Ovary (tissue), 10 donors: ENCODE measurements at places on chromosomes 5 and 9.
A peak's percentile ranks its signal among the peaks of the same experiment; 100 is the strongest.

GRCh38 chr5:79924936-79925893, 65.8 kb downstream of the MTX3 start:
- H3K27ac ChIP-seq = no peak overlapping the region
- no peaks in the 10 kb centered on the region for H3K27me3 ChIP-seq
- DNase-seq = no peak
- H3K4me3 ChIP-seq = no peak overlapping the region
- H3K4me1 ChIP-seq = no peaks in the 10 kb centered on the region
- H3K36me3 ChIP-seq = no peaks in the 10 kb centered on the region

- no peak overlapping the region for H3K4me3 ChIP-seq
- DNase-seq = no peak
- H3K27ac ChIP-seq = no peak overlapping the region
- no peaks in the 10 kb centered on the region for H3K36me3 ChIP-seq
- no peaks in the 10 kb centered on the region for H3K4me1 ChIP-seq
Observed at GRCh38 chr5:160961761-160962160, 109.8 kb upstream of the ATP10B start.

GRCh38 chr9:13332571-13332970, 53.1 kb upstream of the MPDZ start:
- no peaks in the 10 kb centered on the region for H3K36me3 ChIP-seq
- no peak overlapping the region for H3K4me3 ChIP-seq
- H3K27ac ChIP-seq = no peak overlapping the region
- no peak for DNase-seq
- no peaks in the 10 kb centered on the region for H3K4me1 ChIP-seq

DNA sequence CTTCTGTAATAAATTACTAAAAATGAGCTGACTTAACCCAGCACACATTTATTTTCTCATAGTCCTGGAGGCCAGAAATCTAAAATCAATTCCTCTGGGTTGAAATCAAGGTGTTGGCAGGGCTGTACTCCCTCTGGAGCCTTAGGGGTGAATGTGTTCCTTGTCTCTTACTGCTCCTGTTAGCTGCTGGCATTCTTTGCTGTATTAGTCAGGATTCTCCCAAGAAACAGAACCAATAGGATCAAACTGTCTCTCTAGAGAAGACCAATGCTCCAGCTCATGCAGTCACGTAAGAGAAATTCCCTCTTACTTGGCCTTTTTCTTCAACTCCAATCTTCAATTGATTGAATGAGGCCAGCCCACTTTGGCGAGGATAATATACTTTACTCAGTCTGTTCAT, 15.3 kb upstream of the CD180 start:
- H3K27me3 ChIP-seq = no peaks in the 10 kb centered on the region
- peaks cover 4% of the 10 kb centered on the region for H3K4me1 ChIP-seq
- no peak for DNase-seq

DNA sequence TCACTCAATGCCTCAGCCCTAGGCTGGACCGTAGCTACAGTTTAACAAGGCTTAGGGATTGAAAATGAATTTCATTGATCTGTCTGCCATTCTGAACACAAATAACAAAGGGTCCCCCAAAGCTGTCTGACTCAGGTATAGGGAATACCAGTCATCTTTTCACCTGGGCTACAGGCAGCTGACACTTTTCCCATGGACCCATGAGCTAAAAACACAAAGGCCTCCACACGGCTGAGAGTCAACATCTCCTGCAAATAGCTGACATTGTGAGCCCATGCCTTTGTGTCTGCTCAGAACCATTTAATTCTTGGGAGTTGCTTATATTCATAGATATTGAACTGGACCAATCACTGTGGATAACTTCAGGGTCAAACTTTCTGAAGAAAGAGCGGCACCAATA, 121.1 kb upstream of the SLIT3 start:
- DNase-seq = no peak
- no peaks in the 10 kb centered on the region for H3K27me3 ChIP-seq
- H3K36me3 ChIP-seq = no peaks in the 10 kb centered on the region
- no peak overlapping the region for H3K27ac ChIP-seq
- H3K4me1 ChIP-seq = no peaks in the 10 kb centered on the region
- no peak overlapping the region for H3K4me3 ChIP-seq

DNA sequence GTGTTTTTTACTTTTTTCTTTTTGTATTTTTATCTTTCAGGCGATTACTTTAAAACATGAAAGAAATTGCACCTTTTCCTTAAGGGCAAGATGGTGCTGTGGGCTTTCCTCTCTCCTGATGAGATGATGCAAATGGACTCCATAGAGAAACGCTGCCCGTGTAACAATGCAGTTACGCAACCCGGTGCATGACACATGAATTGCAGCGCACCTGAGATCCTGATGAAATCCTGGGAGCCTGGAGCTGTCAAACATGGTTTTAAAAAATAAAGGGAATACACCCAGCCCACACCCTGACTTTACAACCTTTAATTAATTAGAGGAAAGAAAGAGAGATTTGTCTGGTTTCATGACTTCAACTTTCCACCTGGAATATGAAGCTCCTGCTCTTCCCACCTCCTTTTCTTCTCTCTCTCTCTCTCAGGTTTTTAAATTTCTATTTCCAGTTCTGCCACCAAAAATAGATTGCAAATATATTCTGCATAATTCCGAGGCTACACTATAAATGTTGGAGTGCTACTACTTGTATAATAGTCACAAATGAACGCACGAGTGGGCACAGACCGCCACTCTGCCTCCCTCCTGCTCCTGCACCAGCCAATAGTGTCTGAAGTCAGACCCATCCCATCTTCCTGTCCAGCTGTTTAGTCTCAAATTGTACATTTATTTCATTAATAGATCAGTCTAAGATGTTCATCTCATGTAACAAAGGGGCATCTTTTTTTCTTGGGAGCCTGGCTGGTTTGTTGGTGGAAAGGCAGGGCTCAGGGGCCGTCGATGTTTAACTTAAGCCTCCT, 179.1 kb downstream of the AUH start:
- H3K4me3 ChIP-seq = no peak overlapping the region
- H3K27me3 ChIP-seq = no peaks in the 10 kb centered on the region
- H3K36me3 ChIP-seq = no peaks in the 10 kb centered on the region
- H3K4me1 ChIP-seq = no peaks in the 10 kb centered on the region
- no peak for DNase-seq

DNA sequence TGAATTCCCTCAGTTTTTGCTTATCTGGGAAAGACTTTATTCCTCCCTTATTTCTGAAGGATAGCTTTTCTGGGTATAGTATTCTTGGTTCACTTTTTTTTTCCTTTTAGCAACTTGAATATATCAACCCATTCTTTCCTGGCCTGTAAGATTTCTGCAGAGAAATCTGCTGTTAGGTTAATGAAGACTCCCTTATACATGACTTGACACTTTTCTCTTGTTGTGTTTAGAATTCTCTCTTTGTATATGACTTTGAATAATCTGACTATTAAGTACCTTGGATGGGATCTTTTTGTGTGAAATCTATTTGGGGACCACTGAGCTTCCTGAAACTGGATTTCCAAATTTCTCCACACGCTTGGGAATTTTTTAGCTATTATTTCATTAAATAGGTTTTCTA, 55.0 kb upstream of the CDK5RAP2 start:
- no peak overlapping the region for H3K27ac ChIP-seq
- no peak for DNase-seq
- no peaks in the 10 kb centered on the region for H3K36me3 ChIP-seq
- no peak overlapping the region for H3K4me3 ChIP-seq
- no peaks in the 10 kb centered on the region for H3K4me1 ChIP-seq

GRCh38 chr9:79233542-79233941, 338.2 kb upstream of the TLE4 start:
- DNase-seq = no peak
- no peaks in the 10 kb centered on the region for H3K36me3 ChIP-seq
- no peaks in the 10 kb centered on the region for H3K4me1 ChIP-seq
- no peak overlapping the region for H3K4me3 ChIP-seq

GRCh38 chr9:71183251-71183650, 61.8 kb upstream of the TRPM3 start:
- no peak overlapping the region for H3K4me3 ChIP-seq
- DNase-seq = no peak
- H3K36me3 ChIP-seq = no peaks in the 10 kb centered on the region
- H3K27ac ChIP-seq = no peak overlapping the region
- no peaks in the 10 kb centered on the region for H3K4me1 ChIP-seq
- H3K27me3 ChIP-seq = no peaks in the 10 kb centered on the region

DNA sequence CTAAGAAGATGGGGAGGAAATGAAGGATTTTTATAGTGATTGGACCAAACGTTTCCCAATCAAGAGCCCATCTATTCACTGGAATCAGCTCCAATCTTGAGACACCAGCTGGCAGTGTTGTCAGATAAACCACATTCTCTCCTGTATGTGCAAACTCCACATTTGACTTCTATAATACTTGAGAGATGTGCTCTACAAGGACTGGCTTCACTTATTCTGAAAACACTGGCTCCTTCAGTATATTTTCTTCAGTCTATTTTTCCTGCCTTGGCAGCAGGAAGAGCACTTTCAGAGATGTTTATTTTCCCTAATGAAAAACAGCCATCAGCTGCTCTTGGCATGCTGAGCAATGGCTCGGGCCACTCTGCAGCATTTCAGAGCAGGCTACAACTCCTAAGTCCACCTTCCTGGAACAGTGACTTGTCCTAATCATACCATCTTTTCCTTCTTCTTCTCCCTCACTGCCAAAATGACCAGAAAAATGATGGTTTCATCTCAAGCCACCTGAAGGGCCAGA, 96.9 kb upstream of the FSTL4 start:
- no peak overlapping the region for H3K4me3 ChIP-seq
- no peak for DNase-seq
- H3K36me3 ChIP-seq = no peaks in the 10 kb centered on the region
- H3K27ac ChIP-seq = no peak overlapping the region
- H3K4me1 ChIP-seq = no peaks in the 10 kb centered on the region
- H3K27me3 ChIP-seq = no peaks in the 10 kb centered on the region

DNA sequence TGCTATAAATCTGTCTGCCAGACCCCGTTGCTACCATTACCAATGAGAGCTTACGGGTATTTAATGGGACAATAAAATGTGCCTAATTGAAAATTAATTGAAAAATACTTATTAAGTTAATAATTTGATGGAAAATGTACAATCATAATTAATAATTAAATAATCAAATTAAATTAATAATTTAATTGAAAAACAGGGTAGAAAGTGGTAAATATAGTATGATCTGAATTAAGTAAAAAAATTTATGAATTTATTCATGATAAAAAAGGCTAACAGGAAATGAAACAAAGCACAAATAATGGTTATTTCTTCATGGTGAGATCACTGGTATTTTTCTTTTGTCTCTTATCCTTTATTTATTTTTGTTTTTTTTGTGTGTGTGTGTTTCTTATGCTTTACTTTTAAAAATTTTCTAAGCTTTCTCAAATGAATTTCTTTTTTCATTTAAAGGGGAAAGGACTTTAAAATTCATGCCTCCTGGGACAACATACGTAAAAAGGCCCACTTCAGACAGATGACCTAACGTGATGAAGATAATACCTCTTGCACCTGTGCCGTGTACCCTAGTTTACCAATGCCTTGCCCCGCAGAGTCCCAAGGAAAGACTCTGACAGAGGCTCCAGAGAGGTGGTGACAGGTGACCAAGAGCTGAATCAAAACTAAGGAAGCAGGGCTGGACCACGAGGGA, 24.0 kb upstream of the RXRA start:
- no peaks in the 10 kb centered on the region for H3K36me3 ChIP-seq
- no peaks in the 10 kb centered on the region for H3K27me3 ChIP-seq
- DNase-seq = no peak
- no peak overlapping the region for H3K27ac ChIP-seq
- no peaks in the 10 kb centered on the region for H3K4me1 ChIP-seq

DNA sequence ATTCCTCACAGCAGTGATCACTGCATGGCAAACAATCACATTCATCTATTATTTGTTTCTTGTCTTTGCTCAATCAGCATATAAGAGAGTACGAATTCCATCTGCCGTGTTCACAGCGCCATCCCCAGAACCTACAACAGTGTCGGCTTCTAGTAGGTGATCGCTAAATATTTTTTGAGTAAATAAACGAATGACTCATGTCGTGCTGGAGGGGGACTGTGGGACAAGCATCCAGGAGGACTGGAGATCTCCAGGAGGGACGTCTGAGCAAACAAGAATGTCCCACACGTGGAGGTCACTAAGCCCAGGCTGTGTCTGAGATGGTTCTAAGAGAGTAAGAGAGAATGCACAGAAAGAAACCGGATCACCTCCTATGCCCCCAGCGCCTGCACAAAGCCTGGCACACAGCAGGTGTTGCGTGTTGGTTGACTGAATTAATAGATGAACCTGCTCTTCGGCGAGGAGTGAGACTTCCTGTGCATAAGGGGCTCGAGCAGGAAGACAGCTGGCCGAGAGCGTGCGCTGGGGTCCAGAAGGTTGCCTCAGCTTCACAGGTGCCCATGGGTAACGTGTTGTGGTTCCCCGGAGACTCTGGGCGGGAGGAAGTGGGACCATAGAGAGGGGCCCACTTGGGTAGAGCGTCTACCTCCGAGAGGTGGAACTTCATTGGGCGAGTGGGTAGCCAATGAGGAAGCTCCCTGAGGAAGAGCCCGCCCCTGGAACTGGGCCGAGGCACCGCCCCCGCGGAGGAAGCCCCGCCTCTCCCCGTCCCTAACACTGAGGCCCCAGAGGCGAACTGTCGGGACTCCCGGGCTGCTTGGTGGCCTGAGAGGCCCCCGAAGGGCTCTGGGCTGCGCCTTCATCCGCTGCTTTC, 193.0 kb downstream of the MELK start:
- H3K4me3 ChIP-seq = peak overlapping the region; percentile 32
- peak; percentile 91 for DNase-seq
- H3K36me3 ChIP-seq = no peaks in the 10 kb centered on the region
- no peaks in the 10 kb centered on the region for H3K27me3 ChIP-seq
- no peak overlapping the region for H3K27ac ChIP-seq

- no peaks in the 10 kb centered on the region for H3K36me3 ChIP-seq
- H3K27me3 ChIP-seq = no peaks in the 10 kb centered on the region
- no peak for DNase-seq
- no peaks in the 10 kb centered on the region for H3K4me1 ChIP-seq
Observed at GRCh38 chr9:132645711-132646110, 24.1 kb downstream of the DDX31 start.

GRCh38 chr5:54739371-54739770, 221.8 kb downstream of the SNX18 start:
- H3K36me3 ChIP-seq = no peaks in the 10 kb centered on the region
- DNase-seq = no peak
- no peaks in the 10 kb centered on the region for H3K27me3 ChIP-seq

DNA sequence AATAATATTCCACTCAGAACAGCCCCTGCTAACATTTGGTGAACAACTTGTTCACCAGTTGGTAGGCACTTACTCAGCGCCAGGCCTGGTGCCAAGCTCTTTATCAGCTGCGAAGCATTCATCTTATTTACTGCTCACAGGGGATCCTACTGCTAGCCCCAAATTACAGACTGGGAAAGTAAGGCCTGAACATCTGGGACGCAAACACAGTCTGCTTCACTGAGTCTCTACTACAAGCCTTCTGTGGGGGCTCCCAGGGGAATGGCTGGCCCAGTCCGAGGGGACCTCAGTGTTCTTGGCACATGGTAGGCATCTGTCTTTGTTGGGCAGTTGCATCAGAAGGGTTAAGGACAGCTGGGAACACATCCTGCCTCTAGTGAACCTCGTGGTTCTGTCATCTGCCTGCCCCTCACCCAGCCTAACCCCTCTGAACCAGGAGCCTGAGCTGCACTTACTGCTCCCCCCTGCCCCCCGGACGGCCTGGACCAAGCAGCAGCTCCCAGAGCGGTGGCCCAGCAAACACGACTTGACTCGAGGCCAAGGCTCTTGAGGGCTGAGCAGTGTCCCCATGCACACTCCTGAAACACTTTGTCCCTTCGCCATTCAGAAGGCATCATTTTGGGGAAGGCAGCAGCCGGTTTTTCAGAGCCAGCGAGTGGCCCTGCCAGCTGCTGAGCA, at the start of gene PHYHD1:
Gene PHYHD1 (plus strand): TSS at position 602 of the 678 bp plus-strand sequence. CDS start 1,342 bp downstream, outside the sequence.
- H3K27ac ChIP-seq = peak within 1 kb of the TSS; percentile 97
- no peaks in the 10 kb centered on the region for H3K36me3 ChIP-seq
- H3K27me3 ChIP-seq = no peaks in the 10 kb centered on the region
- H3K4me3 ChIP-seq = peak within 1 kb of the TSS; percentile 71
- peak; percentile 61 for DNase-seq
